ENCODE measurements at places on chromosomes 7 and 10.

DNA sequence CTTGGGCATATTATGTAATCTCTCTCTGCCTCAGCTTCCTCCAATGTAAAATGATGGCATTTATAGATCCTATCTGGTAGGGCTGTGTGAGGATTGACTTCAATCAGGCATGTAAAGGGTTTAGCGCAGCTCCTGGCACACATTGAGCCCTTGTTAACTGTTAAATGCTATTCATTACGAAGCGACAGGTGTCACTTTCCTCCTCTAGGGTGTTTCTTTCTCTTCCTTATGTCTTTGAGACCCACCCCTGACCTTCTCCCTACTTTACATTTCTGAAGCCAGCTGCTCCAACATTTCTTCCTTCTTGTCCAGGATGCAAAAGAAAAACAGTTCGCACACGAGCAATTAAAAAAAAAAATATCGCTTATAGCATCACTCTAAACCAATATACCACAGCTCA, 5.7 kb upstream of the R3HCC1L start:
- no peak for DNase-seq

DNA sequence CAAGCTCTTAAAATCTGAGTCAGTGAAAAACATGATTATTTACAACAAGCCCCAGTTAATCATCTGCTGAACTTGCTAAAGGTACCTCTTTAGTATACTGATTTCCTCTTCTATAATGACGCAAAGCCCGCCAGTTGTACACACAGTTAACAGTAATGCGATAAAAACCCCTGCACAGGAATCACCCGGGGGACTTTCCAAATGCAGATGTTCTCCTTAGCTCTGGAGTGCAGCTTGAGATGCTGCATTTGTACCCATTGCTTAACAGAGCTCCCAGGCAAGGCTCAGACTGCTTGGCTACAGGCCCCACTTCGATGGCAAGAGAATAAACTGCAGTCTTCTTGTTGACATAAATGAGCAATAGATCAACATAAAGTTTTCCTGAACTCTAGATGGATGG, 279.6 kb upstream of the HGF start:
- DNase-seq = no peak

DNA sequence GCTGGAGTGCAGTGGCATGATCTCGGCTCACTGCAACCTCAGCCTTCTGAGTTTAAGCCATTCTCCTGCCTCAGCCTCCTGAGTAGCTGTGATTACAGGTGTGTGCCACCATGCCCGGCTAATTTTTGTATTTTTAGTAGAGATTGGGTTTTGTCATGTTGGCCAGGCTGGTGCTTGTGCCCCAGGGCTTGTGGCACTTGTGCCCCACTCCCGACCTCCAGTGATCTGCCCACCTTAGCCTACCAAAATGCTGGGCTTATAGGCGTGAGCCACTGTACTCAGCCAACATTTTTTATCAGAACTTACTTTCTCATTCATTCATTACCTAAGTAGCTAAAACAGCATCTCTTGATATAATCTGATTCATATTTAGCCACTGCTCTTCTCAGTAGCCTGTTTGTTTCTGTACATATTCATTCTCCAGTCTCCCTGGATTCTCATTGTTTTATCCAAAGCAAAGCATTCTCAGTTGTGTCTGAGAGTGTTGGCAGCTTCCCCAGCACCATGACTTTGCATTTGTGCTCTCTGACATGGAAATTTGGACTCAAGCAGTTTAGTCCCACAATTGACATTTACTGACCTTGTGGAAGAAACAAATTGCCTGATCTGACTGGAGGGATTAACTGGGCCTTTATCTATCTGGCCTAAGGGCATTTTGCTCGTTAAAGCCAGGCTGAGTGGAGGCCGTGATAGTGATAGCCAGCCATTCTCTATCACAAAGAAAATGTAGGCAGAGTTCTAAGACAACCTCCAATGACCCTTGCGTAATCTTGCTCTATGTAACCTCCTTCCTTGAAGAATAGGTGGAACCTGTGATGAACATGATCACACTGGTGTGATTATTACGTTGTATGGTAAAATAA, 44.9 kb downstream of the AKR1B15 start:
- DNase-seq = peak; percentile 78

DNA sequence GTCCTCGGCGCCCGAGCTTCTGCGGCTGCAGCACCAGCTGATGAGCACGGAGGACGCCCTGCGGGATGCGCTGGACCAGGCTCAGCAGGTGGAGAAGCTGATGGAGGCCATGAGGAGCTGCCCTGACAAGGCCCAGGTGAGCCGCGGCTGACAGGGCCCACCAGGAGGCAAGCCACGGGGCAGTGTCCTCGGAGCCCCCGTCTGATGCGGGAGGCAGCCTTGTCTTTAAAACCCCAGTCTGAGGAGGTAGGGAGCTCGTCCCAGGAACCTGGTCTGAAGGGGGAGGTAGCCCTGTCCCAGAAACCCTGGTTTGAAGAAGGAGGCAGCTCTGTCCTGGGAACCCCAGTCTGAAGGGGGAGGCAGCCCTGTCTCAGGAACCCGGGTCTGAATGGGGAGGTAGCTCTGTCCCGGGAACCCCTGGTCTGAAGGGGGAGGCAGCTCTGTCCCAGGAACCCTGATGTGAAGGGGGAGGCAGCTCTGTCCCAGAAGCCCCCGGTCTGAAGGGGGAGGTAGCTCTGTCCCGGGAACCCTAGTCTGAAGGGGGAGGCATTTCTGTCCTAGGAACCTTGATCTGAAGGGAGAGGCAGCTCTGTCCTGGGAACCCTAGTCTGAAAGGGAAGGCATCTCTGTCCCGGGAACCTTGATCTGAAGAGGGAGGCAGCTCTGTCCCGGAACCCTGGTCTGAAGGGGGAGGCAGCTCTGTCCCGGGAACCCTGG, 53.1 kb upstream of the GTF2IRD1 start:
- DNase-seq = no peak

DNA sequence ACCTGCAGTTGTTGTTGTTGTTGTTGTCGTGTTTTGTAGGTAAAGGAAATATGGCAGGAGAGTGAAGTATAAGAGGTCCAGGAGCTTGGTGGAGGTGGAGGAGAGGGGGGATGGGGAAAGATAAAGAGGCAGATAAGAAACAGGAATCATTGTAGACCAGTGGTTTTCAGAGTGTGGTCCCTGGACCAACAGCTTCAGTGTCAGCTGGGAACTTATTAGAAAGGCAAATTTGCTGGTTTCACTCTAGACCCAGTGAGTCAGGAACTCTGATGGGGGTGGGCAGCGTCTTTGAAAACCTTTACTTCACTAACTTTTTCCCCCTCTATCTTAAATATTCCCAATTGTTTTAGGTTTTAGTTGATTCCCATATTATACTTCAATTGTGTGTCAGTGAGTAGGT, 241.5 kb downstream of the AUTS2 start:
- no peak for DNase-seq
